ENCODE measurements at places on chromosomes 4 and X.

- DNase-seq = no peak
Observed at GRCh38 chr4:103496800-103497199, 223.0 kb downstream of the TACR3 start.

- DNase-seq = no peak
Observed at GRCh38 chr4:142776026-142776425, 70.1 kb downstream of the INPP4B start.

DNA sequence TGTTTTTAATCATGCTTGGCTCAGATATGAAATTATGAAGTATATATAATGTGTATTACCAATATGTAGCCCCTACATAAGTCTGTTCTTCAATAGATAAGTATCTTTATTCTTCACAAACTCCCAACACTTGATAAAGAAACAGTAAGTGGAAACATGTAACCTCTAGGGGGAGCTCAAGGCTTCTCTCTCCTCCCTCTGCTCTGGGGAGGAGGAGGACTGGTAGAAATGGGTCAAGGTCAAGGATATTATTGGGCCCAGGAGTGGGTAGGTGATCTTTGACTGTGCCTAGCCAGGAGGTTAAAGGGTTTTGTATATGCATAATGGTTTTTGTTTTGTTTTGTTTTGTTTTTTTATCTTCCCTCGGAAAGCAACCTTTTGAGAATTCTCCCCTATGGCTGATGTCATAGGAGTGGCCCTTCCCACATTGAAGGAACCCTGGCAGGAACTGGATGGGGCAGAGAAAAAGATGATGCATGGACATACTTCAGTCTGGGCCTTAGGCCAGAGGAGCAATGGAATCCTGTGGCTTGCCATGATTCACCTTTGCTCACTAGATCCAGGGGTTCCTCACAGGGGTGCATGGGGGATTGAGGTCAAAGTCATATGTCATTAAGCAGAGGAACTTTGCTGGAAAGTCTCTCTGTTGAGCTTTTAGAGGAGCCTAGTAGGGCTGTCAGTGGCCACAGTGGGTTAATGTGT is 460.3 kb downstream of the MID1IP1 start:
- no peak for DNase-seq

- no peak for DNase-seq
Observed at GRCh38 chr4:8427761-8428287, 12.7 kb downstream of the ACOX3 start.

DNA sequence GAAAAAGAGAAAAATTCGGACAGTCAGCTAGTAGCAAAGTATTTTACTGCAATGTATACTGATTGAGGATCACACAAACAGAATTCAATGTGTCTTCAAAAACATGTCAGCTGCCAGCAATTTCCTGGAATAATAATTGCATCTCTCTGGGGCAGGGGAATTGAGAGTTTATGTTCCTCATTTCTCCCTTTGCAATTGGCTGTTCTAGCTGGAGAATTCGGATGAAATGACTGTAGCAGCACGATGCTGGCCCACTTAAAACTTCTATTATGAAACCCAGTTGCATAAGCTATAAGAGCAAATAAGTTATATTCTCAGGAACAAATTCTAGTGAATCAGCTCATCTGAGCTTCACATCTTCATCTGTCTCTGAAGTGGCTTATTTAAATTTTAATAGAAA is 99.9 kb upstream of the CPEB2 start:
- DNase-seq = no peak

- DNase-seq = no peak
Observed at GRCh38 chrX:122113376-122113775, 1066.0 kb downstream of the GLUD2 start.

- DNase-seq = no peak
Observed at GRCh38 chrX:104679175-104679574, 113.2 kb downstream of the IL1RAPL2 start.

DNA sequence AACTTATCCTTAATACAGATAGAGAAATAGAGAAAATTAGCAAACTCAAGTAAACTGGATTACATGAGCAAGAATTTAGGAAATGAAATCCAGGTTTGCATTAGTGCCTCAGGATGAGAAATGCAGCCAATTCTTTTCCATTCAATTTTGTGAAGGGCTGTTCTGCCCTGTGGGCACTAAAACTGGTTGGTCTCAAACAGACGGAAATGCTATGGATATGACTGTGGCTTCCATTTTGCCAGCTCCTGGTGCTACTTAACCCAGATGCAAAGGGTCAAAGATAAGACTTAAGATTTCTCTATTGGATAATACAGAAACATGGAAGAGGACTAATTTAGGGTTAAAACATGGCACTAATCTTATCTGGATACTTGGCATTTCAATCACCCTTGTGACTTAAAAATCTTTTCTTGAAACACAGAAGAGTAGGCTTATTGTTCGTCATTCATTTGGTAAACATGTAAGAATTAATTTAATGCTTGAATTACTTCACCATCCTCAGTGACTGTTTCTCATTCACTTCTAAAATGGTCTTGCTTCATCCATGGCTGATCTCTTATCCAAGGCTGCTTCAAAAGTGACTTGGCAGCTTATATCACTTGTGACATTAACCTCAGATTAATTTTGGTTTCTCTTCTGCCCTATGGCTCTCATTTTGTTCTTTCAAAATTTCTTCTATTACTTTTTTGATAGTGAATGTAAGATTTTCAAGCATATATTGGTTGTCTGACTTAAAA is 1008.7 kb downstream of the GLUD2 start:
- no peak for DNase-seq

- DNase-seq = no peak
Observed at GRCh38 chr4:81494031-81494431, 22.3 kb upstream of the RASGEF1B start.

GRCh38 chr4:154329939-154330338 is 161.7 kb downstream of the DCHS2 start:
- no peak for DNase-seq

- DNase-seq = no peak
Observed at GRCh38 chrX:36510736-36511135, 497.4 kb upstream of the FAM47C start.

GRCh38 chr4:124173912-124174311 is 538.6 kb downstream of the ANKRD50 start:
- no peak for DNase-seq

DNA sequence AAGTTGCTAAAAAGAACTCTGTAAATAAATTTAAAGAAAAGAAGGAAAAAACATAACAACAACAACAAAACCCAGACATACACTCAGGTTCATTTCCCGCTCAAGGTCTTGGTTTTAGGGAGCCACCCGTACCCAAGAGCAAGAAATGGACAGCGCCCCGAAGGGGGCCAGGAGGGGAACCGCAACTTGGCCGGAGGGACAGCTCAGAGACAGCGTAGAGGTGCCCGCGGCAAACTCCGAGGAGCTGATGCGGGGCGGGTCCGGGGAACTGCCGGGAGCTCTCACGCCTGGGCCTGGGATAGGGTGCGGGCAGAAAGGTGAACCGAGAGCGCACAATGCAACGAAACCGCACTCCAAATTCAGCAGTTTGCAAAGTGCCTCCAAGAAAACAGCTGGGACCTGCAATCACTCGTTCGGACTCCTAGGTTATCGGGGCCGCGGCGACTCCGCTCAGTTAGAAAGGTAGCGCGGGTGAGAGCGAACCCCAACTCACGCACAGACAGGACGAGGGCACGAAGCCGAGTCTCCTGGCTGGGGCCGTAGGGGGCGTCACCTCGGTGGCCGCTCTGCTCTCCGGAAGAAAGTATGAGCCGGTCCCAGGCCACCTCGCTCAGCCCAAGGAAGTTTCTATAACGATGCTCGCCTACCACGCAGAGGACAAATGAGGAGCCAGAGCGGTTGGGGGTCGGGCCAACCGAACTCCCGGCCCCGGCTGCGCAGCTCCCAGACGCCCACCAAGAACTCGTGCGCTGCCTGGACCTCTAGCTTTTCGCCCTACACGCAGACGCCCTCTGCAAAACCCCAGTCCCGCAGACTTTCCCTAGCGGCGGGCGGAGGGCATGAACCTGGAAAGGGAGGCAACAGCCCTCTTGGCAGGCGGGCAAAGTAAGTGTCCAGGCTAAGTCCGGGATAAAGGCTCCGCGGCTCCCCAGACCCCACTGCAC is 1.4 kb downstream of the NDNF start:
- peak; percentile 75 for DNase-seq

DNA sequence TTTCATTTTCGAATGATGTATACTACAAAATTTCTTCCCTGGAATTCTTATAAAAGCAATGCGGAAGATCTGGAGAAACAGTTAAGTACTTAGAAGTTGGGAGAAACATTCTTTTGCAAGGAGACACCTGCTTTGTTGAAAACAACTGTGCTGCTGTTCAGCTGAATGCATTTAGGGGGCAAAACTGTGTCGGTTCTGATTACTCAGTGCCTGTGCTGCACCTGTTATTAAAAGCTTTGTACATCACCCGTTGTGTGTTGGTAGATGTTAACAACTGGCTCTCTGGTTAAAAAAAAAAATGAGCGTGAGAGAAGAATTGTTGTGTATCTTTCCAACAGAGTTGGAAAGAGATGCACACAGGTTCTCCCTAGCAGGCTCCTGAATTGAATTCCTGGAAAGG is 184.1 kb upstream of the HHIP start:
- no peak for DNase-seq

- DNase-seq = no peak
Observed at GRCh38 chr4:76234679-76235044, 16.9 kb upstream of the FAM47E start.

GRCh38 chrX:139058831-139059495 is 347.4 kb upstream of the FGF13 start:
- no peak for DNase-seq

DNA sequence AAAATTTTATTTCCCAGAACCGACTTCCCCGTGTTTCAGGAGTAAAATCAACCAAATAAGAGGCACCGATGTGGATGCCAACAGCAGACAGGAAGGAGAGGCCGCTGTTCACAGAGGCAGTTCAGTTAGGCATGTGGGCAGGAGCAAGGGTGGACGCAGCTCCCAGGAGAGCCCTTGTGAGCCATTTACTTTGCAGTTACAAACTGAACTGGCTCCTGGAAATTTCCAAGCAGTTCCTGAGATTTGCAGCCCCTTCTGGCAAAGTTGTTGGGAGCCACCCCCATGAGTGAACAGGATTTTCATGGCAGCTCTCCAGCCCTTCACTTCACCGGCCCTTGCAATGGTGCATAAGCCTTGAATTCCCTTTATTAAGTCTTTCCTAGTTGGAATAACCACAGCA is 189.1 kb downstream of the AFAP1 start:
- no peak for DNase-seq

GRCh38 chrX:132757066-132757623 is 201.3 kb downstream of the HS6ST2 start:
- DNase-seq = no peak

- no peak for DNase-seq
Observed at GRCh38 chr4:94519019-94519418, 67.3 kb downstream of the PDLIM5 start.

- DNase-seq = no peak
Observed at GRCh38 chr4:88040707-88041106, 33.3 kb downstream of the PKD2 start.

DNA sequence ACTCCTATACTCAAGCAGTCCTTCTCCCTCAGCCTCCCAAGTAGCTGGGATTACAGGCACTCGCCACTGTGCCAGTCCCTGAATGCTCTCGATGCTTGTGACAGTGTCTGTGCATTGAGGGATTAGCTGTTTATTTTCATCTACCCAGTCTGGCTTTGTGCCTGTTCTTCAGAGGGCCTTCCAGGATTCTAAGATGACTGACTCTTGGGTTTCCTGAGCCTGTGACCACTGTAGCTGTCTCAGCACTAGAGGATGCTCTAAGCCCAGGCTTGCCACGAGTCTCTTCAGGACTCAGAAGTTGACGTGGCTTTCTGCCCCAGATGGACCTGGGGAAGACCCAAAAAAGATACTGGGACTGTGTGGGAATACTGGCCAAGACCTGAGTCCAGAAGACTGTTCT is 201.4 kb downstream of the ARHGAP10 start:
- DNase-seq = no peak

DNA sequence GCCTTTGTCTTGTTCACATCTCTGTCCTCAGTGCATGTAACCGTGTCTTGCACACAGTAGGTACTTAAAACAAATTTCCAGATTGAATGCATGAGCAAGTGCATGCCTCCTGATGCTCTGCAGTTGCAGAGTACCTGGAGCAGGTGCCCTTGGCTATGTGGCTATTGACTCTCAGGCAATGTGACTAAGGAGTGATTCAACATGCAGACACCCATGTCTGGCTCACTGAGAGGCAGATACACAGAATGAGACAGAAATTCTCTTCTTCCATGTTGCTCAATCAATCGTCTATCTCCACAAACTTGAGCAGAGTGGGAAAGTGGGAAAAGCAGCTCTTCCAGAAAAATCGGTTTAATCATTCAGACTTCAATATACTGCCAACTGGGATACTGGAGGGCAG is 111.0 kb downstream of the CHRDL1 start:
- no peak for DNase-seq

GRCh38 chr4:166174717-166175490 is 301.9 kb downstream of the TLL1 start:
- no peak for DNase-seq

All from glutamatergic neuron (in vitro differentiated cells).